ENCODE measurements at places on chromosomes 12 and 14.

GRCh38 chr12:13288937-13289652 is 92.6 kb downstream of the EMP1 start:
- DNase-seq: no peak

DNA sequence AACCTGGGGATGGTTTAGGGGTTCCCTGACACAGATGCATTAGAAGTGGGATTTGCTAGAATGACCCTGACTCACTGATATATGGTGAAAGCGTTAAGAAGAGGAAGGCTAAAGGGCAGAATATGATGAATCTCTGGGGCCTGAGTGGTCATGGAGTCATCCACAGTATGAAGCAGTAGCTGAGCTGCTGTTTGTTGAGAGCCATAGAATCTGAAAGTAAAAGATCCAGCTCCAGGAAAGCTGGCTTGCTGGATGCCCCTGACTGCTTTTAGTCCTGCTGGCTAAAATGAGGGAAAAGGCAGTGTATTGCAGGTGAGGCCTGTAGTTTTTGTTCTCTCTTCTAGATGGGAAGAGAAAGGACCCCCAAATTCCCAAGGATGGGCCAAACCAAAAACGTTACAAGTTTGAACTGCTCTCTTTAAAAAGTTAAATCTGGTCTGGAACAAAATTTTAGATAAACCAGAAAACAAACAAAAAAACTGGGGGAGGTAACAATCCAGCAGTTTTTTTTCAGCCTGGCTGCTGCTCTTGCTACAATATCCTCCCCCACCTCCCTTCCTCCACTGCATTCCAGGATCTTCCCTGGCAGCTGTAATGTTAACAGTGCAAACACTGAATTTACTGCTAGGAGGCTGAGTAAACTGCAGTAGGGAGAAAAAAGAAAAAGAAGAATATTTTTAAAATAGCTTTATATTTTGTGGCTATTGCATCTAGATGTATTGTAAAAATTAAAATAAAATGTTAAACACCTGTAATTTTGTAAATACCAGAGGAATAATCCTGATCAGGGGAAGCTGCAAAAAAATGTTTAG is 16.5 kb downstream of the SEL1L start:
- DNase-seq: no peak

GRCh38 chr14:35695647-35696046 is 113.4 kb downstream of the RALGAPA1 start:
- DNase-seq: no peak

DNA sequence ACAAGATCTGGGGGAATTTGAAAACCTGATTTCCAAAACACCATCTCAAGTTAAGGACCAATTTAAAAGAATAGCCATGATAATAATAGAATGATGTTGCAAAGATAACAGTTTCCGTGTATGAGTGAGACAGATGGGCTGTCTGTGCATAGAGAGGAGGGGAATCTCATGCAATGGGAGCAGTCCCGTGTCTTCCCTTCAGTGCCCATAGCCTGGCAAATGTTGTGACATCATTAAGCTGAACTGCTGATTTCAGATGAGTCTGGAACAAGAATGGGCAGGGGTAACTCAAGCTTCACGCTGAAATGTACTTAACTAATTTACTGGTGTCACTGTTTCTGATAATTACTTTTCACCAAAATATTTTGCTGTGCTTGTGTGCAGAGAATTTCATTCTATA is 454.0 kb downstream of the FOXG1 start:
- no peak for DNase-seq

DNA sequence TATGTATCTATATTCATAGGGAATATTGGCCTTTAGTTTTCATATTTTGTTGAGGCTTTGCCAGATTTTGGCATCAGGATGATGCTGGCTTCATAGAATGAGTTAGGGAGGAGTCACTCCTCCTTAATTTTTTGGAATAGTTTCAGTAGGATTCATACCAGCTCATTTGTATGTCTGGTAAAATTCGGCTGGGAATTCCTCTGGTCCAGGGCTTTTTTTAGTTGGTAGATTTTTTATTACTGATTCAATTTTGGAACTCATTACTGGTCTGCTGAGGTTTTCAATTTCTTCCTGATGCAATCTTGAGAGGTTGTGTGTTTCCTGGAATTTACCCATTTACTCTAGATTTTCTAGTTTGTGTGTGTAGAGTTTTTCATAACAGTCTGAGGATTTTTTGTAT is 175.2 kb downstream of the EPS8 start:
- DNase-seq: no peak

GRCh38 chr14:80784820-80785219 is 156.7 kb downstream of the CEP128 start:
- DNase-seq: no peak

GRCh38 chr14:22646570-22647254 is 2.6 kb upstream of the OR6J1 start:
- DNase-seq: no peak

DNA sequence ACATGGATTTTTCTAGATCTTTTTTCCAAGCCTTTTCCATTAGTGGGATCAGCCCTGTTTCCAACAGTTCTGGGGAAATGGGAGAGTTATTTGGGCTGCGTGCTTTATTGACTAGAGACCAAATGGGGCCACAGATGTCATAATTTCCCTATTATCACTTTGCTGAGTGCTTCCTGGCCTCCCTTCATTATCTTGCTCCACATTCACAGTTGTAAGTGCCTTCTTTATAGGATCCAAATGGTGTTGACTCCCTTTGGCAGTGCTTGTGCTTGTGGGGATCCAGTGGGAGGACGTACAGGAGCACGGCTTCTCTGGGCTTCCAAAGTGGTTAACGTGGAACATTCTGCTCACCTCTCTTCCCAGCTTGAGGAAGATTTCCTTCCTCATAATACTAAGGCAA is 141.0 kb upstream of the RMST start:
- no peak for DNase-seq

DNA sequence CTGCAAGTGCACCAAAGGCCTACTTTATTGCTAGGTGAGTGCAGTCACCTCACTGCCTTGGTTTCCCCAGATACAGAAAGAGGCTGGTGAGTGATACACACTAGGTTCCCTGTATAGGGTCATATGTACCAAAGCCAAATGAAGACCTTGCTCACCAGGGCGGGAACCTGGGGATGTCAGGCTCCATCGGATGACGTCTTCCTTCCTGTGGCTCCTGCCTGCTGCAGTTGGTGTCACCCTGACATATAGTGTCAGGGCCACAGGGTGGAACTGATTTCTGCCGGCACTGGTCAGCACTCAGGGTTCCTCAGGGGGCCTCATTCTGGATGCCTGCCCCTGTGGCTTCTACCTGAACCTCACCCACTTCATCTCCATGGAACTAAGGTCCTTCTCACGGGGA is 43.1 kb downstream of the PLEKHG3 start:
- DNase-seq: no peak

DNA sequence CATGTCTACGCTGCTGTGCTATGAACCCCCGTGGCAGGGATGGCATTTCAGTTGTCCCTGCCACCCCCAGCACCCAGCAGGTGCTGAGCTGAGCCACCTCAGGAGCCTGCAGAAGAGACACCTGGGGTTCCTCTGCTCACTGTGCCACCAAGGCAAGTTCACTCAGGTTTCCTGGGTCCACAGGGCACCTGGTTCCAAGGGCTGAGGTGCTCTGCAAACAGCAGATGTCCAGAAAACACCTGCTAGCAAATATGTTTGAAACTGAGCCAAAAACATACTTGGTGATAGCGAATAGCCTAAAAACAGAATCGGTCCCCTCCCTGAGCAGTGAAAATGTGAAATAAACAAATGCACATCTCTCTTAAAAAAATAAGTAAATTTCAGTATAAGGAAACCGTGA is 35.6 kb upstream of the GPR68 start:
- no peak for DNase-seq

DNA sequence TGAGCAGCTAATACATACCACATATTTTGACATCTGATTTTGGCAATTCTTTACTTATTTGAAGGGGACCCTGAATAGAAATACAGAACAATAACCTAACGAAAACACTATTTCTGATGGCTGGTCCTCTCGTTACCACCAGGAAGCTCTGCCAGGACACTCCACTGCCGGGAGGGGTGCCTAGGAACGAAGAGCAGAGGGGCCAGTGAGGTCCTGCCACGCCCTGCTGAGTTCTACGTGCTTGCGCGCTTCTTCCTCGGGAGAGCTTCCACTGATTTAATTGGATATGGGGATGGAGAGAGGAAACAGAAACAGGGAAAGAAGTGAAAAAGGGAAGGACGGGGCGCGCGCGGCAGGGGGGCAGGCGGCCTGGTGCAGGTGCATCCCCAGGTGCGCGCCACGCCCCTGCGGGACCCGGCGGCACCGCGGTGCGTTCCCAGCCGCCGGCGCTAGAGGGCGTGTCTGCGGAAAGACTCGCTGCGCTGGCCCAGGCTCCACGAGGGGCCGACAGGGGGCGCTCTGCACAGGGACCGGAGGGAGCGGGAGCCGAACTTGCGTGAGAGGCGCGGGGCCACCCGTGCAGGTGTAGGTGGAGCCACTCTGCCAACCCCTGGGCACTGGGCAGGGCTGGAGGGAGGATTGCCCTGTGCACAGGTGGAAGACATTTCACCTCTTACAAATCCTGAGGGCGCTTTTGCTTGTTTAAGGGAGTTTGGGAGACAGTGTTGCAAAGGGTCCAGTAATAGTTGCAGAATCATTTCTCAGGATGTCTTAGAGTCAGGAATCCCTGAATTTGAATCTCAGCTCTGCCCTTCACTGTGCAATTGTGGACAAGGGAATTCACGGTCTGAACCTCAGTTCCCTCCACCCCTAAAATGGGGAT is 986.3 kb upstream of the TMEM132C start:
- DNase-seq: peak; percentile 57

DNA sequence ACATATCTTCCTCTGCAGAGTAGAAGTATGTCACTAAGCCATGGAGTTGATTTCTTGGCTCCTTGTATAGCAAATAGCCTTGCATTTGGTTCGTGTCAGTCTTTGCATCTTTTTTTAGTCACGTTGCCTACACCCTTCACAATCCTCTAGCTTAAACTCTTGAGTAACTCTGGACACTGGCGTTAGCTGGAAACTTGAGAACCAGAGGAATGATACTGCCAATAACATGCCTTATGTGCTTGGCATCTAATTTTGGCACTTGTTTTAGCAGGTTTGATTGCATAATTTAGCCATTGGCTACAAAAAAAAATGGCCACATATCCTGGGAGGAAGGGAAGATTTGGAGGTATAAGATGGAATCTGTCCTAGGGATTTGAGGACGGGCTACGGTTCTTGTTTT is 136.2 kb downstream of the ETV6 start:
- DNase-seq: no peak

- DNase-seq: no peak
Measured at GRCh38 chr14:43914041-43914693, 592.9 kb downstream of the FSCB start.

DNA sequence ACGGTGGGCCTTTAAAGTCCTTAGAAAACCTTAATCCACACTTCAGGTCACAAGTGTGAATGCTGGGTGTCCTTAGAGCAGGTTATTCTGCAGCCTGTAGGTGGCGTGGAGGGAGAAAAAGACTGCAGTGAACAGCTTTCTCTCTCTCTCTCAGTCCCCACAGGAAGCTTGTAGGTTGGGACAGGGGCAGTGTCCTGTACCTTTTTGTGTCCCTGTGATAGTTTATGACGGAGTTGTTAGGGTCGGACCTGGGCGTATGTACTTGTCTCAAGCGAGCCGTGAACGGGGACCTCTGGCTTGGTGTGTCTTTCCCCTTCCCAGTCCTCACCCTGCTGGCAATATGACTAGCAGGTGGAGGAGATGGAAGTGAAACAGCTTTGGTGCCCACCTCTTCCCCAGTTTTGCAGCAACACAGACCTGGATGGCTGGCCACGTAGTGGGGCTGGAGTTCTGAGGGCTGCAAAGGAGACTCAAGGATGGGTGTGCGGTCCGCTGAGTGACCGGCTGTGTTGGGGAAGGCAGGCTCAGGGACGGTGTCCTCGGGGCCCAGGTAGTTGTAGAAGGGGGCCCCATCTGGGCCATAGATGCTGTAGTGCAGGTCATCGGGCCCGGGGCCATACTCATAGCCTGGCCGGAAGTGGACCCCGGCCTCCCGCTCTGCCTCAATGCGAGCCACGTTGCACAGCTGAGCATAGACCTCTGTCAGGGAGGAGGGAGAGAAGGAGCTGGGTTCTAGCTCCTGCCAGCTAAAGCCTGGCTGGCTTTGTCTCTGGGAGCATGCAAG is 8.9 kb downstream of the ISCA2 start:
- no peak for DNase-seq

DNA sequence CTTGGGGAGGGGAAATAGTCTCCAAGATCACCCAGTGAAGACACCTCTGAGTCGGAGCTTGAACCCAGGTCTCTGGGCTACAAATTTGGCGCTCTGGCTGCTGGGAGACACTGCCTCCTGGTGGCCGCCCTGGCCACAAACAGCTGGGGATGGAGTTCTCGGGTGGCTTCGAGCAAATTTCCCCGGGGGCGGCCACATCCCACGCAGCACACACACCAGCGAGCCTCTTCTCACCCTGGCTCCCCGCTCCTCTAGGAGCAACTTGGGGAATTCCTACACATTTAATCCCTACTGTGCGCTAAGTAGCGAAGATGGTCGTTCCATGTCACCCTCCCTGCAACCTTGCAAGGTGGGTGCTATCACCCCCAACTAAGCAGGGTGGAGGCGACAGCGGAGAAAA is 66.2 kb upstream of the BEGAIN start:
- DNase-seq: peak; percentile 15
